ENCODE measurements at places on chromosomes 13 and 19.
A peak's percentile ranks its signal among the peaks of the same experiment; 100 is the strongest.

GRCh38 chr13:27079421-27079958, 92.1 kb downstream of the USP12 start:
- no peak for DNase-seq

GRCh38 chr19:8526345-8527091, 12.6 kb upstream of the ZNF414 start:
- peak; percentile 79 for DNase-seq

DNA sequence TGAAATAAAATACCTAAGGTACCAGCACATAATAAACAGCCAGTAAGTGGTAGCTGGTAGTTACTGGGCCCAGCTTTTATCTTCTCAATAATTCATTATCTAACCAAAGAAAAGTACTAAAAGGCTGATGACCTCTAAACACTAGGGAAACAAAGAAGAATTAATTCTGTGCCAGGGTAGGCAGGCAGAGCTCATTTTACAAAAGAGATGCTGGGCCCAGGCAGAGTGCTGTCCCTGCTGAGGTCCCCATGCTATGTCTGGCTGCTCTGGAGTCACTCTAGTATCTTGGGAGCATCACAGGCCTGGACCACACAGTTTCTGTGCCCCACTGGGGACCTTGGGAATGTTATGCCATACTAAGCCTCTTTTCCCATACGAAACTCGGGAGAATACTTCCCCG, 18.2 kb downstream of the ZNF507 start:
- no peak for DNase-seq

DNA sequence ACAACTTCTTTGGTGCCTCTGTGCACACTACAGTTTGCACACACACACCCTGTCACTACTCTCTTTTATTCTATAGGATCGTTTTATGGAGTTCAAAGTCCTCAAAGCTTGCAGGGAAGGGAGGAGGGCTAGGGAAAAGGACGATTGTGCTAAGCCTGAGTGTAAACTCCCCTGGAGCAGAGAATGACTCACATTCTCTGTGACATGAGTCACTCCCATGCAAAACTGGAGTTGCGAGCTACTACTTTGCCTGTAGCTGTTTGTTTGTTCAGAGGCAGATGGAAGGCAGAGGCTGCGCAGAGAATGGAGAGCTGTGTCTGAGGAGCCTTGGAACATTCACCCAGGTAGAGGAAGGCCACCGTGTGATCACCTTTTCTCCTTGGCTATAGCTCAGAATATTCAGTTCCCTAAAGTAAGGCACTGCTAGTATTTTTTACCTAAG, 80.5 kb upstream of the MBNL2 start:
- no peak for DNase-seq

DNA sequence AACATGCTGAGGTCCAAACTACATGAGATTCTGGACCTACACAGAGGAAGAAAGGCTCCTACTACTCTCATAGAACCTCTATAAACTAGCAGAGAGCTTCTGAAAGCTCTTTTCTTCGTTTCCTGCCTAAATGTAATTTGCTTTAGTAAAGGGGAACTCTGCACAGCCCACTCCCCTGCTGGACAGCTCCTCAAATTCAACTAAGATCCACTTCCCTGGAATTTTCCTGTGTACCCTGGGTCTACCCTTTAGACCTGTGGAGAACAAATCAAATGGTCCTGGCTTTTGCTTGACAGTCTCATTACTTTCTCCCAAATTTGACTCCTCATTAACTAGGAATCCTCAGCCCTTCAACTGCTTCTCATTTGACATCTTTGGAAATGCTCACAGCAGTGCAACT, 3.5 kb upstream of the DCLK1 start:
- DNase-seq, result no peak

DNA sequence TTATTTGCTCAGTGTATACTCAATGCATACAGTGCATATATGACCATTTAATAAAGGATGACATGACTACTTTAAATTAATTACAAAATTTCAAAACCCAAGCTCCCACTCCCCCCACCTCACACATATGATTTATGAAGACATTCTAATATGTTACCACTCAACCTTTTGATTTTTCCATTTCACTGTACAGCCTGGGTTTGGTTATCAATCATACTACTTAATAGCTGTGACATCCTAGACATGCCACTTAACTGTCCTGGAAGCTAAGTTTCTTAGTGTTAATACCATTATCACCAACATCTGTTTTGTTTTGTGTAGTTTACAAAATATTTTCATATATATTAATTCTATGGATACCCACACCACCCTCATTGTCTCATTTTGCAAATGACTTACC, 42.2 kb downstream of the UBL3 start:
- DNase-seq, result no peak

DNA sequence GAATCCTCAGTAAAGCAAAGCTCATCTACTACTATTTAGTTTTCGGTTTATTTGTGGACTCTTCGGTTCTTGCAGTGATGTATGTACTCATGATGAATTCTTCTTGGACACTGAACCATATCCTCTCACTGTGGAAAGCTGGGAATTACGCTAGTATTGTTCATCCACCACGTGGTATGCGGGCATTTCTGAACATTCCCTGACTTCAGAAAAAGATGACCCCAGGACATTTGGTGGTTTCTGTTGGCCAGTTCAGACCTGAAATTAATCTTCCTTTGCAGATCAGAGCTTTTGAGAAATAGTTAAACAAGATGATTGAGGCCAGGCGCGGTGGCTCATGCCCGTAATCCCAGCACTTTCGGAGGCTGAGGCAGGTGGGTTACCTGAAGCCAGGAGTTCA, 25.3 kb upstream of the FBN3 start:
- no peak for DNase-seq
